ENCODE measurements at places on chromosomes 6 and 20. TPM values are rescaled to one million over a fixed set of nuclear protein-coding genes. Genes with fewer than 3 reads are reported as not detected.

Gene EFCAB8
- total RNA-seq, result 1.1 TPM

Gene WFDC10B
- not detected for total RNA-seq

Gene PRRT1
- 12.6 TPM for total RNA-seq

Gene TBX18
- not detected for total RNA-seq

Gene DEFB128
- total RNA-seq, result not detected

Measured in PC-9 (cell line).